ENCODE measurements at places on chromosomes 7 and 10.
A peak's percentile ranks its signal among the peaks of the same experiment; 100 is the strongest.

DNA sequence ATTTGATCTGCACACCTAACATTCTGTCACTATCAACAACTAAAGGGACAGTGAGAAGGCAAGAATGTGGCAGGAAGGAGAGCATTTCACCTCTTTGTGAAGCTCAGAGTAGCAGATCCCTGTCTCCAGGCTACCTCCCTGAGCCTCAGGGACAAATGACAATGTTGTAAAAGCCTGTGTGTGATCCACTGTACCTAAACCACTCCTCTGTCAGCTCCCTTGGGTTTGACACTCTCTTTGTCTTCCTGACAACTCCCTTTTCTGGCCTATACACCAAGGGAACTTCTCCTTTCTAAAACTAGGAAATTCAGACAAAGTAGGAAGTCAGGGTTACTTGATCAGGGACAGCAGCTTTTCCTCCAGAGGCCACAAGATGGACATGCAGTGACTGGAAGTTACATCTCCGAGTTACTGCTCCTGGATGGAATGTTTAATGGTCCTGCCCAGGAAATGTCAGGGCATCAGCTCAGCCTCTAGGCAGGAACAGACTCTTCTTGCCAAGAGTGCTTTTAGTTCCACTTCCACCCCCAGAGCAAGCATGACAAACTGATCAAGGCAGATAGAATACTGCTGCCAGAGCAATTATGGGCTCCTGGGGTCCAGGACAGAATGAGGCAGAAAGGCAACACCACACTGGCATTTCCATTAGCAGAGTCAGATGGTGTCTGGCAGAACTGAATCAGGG lies 1014.5 kb upstream of the LRRTM3 start:
- no peak for DNase-seq

DNA sequence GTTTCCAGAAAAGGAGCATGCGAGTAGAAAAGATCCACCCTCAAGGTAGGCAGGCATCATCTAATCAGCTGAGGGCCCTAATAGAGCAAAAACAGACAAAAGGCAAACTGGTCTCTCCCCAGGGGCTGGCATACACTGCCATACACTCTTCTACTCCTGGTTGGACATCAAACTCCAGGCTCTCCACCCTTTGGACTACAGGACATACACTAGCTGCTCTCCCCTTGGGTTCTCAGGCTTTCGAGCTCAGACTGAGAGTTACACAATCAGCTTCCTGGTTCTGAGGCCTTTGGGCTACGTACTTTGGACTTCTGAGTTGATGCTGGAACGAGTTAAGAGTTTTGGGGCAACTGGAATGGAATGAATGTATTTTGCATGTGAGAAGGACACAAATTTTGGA lies 50.9 kb upstream of the TM9SF3 start:
- no peak for DNase-seq

DNA sequence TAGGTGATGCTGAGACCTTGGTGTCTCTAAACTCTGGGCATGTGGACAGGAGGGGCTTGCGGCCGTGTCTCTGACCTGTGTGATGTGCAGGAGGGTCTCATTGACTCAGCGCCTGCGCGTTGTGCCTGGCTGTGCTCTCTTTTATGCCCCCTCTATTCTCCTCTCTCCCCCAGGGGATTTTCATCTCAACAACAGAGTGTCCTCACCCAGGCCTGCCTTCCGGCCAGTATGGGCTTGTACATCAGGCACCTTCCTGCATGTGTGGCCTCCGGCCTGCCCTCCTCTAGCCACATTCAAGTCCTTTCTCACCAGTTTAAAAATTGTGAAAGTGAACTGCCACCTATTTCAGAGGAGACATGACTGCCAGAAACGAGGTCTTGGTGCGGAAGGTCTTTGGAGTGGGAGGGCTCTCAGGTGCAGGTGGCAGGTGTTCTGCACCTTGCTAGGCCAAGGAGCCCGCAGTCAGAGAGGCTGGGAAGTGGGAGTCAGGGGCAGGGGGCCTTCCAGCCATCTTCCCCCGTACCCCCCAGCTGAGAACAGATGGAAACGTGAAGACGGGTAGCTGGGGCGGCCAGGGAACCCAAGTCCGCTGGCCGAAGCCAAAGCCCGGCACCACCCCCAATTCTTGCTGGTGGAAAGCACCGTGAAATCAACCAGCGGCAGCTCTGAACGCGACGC lies 531 bp upstream of the INTS15 start:
- DNase-seq, result no peak

GRCh38 chr10:118708571-118708970 lies 46.2 kb downstream of the CACUL1 start:
- no peak for DNase-seq

- peak; percentile 27 for DNase-seq
These were observed 164.1 kb upstream of the CDCA7L start for GRCh38 chr7:22109761-22110160.

DNA sequence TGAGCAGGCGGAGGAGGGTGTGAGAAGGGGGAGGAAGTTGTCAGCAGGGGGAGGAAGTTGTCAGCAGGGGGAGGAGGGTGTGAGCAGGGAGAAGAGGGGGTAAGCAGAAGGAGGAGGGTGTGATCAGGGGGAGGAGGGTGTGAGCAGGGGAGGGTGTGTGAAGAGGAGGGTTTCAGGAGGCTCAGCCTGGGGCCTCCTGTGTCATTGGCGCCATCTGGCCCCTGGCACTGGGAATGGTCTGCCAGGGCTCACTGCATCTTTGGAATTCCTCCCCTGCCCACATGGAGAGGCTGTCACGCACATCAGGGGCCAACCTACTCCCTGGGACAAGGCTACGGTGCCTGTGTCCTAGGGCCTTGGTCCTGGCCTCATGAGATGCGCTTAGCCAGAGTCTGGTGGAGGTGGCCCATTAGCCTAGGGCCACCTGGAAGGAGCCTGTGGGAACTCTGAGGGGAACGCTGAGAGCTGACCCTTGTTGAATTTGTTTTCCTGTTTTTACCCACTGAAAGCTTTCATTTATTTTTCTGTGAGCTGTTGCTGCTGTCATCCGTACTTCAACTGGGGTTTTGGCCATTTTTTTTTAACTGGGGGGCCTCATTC lies 18.0 kb downstream of the CAMK2B start:
- peak; percentile 93 for DNase-seq

- no peak for DNase-seq
These were observed 45.9 kb upstream of the OIT3 start for GRCh38 chr10:72847681-72848080.

GRCh38 chr7:100822236-100823139 lies 4.8 kb downstream of the EPHB4 start:
- no peak for DNase-seq

DNA sequence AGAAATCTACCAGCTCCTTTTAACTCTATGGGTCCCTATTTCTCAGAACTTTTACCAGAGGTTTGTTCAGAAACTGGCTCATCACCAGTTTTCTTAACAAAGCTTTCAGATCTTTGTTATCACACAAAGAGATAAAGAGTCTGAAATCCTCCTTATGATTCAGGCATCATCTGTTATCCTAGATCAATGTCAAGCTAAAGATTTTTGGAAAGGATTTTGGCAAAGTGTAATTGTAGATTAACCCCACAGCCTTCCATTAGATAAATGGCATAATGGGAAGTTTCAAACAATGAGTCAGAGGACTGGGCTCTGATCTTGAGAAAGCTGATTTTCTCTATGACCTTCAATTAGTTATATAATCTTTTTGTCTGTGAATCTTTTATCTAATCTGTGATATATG lies 192.2 kb downstream of the NXPH1 start:
- no peak for DNase-seq

DNA sequence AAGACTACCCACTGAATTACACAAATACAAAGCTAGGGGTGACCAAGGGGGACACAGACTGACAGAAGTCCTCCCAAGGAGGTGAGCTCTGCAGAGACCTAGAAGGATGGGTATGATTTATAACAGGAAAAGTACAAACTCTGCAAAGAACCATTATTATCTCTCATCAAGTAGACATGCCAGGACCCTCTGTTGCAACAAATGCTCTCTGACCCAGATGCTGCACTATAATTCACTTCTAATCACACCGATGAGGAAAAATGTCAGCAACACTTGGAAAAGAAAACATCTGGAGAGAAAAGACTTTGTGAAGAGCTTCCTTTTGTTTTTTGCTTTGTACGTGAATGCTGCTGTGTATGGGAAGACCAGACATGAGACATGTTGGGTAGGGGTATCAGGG lies 178.3 kb upstream of the PDE1C start:
- DNase-seq, result no peak

DNA sequence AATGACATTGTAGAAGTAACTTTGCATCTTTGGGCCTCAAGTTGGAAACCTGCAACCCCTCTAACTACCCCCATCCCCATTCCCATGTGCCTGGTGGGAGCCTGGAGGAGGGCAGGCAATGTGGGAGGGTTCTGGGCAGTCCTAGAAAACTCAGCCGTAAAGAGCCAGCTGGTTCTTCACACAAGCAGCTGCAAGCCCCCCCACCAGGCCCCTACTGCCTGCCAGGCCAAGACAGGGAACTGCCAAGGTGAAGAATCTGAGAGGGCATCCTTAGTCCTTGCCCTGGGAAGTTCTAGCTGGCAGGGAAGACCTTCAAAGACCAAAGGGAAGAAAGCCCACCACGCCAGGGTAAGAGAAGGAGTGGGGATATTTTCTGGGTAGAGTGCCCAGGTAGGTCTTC lies 12.2 kb upstream of the INMT start:
- no peak for DNase-seq

DNA sequence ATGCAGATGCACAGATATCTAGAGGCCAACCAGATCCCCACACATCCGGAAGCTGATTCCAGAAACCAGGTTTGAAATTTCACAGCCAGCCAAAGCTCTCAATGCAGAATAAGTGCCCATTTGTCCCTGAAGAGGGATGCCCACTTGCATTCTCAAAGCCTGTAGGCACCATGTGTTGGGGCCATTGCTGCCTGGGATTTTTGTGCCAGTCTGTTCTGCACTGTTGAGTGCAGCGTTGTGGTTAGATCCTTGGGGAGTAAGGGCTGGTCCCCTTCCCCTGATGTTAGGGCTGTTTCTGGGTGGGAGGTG lies 62.4 kb downstream of the EEPD1 start:
- no peak for DNase-seq

GRCh38 chr10:124007773-124008145 lies 85.6 kb downstream of the CHST15 start:
- DNase-seq, result no peak

DNA sequence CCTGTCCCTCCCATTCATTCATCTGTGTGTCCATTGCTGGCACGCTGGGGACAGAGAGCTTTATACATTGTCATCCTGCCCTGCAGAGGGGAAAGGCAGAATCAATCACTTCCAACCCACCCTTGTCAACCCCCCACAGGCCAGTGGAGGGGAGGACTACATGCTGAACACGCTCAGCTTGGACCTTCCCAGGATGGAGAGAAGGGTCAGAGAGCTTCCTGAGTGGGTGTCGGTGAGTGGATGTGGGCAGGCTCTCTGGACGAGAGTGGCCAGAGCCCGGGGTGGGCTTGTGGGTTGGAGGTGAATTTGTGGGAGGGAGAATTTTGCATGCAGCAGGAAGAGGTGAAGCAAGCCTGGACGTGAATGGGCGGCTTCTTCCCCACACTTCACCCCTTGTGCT lies 93.9 kb downstream of the DNAJB6 start:
- DNase-seq, result no peak

DNA sequence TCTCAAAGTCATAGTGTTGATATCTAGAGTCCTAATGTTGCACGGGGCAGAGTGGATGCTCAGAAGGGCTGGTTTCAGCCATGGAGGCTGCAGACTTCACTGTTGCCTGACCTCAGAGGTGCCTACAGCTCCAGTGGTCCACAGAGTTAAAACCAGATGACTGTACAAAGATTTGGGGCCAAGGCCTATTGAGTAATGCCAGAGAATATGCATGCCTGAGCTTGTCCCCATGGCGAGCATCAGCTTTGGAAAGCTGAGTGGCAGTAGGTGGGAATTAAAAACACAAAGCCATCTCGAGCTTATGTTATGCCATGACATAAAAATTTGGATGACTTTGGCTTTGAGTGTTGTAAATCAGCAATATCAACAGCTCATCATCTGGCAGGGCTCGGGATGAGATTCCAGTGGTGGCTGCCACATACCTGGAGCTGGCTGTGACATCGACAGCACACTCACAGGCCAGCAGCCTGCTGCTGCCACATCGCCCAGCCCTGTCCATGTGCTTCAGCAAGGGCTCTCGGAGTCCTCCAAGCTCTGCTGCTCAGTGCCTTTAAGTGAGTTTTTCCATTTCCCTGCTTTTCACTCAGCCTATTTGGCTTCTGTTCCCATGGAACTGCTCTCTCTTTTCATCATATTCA lies 379.6 kb downstream of the TNS3 start:
- DNase-seq, result no peak

DNA sequence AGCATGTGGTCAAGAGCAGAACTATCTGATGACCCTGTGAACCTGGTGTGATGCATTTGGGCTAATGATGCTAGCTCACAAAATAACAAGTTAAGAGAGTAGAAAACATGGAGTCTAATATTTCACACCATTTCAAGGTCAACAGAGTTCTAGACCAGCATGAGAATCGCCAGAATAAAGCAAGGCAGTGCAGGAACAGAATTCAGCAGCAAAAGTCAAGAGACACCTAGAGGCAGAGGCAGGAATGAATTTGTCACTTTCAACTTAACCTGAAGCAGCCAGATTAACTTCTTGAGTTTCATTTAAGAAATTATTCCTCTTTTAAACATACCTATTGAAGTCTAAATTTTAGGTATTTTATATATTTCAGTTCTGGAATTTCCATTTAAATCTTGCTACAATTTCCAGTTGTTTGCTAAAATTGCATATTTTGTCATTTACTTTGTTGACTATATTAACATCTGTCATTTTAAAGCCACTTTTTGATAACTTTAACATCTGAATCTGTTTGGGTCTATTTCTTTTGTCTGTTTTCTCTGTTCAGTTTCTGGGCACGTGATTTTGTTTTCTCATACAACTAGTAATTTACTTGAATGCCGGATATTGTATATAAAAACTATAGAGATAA lies 44.2 kb upstream of the PRSS58 start:
- DNase-seq, result peak; percentile 16

- no peak for DNase-seq
These were observed 233.3 kb downstream of the MAD1L1 start for GRCh38 chr7:1999278-1999984.

DNA sequence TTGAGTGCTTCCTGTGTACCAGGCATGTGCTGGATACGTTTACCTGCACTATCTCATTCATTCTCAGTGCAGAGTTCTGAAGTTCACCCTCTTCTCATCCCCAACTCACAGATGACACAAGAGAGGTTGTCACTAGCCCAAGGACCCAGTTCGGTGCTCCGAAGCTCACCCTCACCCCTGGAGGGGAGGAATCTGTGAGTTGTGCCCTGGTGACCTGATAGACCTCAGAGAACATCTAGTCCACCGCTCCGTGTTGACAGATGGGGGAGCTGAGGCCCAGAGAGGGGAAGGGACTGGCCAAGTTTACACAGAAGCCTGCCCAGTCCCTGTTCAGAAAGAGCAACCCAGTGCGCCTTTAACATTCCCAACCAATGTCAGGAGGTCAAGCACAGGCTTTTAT lies 44.8 kb upstream of the EMX2 start:
- DNase-seq, result no peak

GRCh38 chr10:112898540-112899390 lies 51.3 kb upstream of the TCF7L2 start:
- peak; percentile 71 for DNase-seq
